Omental fat pad (tissue), 4 donors: ENCODE measurements at places on chromosomes 1 and 21. TPM values are rescaled to one million over a fixed set of nuclear protein-coding genes. Genes with fewer than 3 reads are reported as not detected.

POLR3GL gene
- total RNA-seq: 28.6 TPM

NR5A2 gene
- total RNA-seq: 3.7 TPM

KIF17 gene
- total RNA-seq: 3.5 TPM

PLPPR5 gene
- not detected for total RNA-seq

ANGPTL1 gene
- 49.1 TPM for total RNA-seq
